Bronchial smooth muscle cell (primary cell): ENCODE measurements at places on chromosomes 5 and 9. TPM values are rescaled to one million over a fixed set of nuclear protein-coding genes. Genes with fewer than 3 reads are reported as not detected.

The PCDHB12 gene
- 0.16 and 0.86 TPM in 2 replicates for total RNA-seq

The EGR1 gene
- 1.7 and 2.9 TPM in 2 replicates for total RNA-seq

The ALDH1A1 gene
- 7.7 and 10.1 TPM in 2 replicates for total RNA-seq

The ARHGEF39 gene
- total RNA-seq = under 0.01 and 0.32 TPM in 2 replicates

The FREM1 gene
- total RNA-seq = 0.16 TPM in 1 of 2 replicates, not detected in the other

The IRGM gene
- under 0.01 and 0.09 TPM in 2 replicates for total RNA-seq
